ENCODE measurements at places on chromosomes 1 and 21. TPM values are rescaled to one million over a fixed set of nuclear protein-coding genes. Genes with fewer than 3 reads are reported as not detected.
A peak's percentile ranks its signal among the peaks of the same experiment; 100 is the strongest.

- DNase-seq: no peak
Measured at GRCh38 chr1:8427493-8427892, 109.6 kb downstream of the SLC45A1 start.

DNA sequence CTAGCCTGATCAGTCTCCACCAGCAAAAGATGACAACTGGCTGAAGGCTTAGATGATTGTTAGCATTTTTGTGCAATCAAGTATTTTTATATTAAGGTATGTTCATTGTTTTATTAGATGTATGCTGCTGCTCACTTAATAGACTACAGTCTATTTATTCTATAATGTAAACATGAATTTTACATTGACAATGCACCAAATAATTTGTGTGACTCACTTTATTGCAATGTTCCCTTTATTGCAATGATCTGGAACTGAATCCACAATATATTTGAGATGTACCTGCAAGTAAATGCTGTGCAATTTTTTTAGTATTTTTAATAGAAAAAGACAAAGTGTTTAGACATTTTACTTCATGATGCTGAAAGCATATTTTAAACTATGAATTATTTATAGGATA is 896.5 kb downstream of the AMY1C start:
- no peak for DNase-seq

GRCh38 chr1:37620707-37621106 is 14.0 kb downstream of the RSPO1 start:
- DNase-seq: no peak

- no peak for DNase-seq
Measured at GRCh38 chr1:198687429-198687828, 48.6 kb downstream of the PTPRC start.

GRCh38 chr1:82445827-82446226 is 645.1 kb downstream of the ADGRL2 start:
- DNase-seq: no peak

- no peak for DNase-seq
Measured at GRCh38 chr1:217449370-217449769, 181.5 kb downstream of the GPATCH2 start.

The FCRL6 gene
- 298 TPM for total RNA-seq

- no peak for DNase-seq
Measured at GRCh38 chr1:221972276-221973235, 230.7 kb upstream of the DUSP10 start.

The LINGO4 gene
- not detected for total RNA-seq

GRCh38 chr1:228976316-228976715 is 241.0 kb downstream of the RHOU start:
- no peak for DNase-seq

The PLA2G2D gene
- total RNA-seq: not detected

- DNase-seq: no peak
Measured at GRCh38 chr1:64186138-64186897, 17.1 kb upstream of the UBE2U start.

The DDR2 gene
- 1.8 TPM for total RNA-seq

GRCh38 chr1:162997499-162998285 is 71.5 kb upstream of the RGS4 start:
- DNase-seq: no peak

- DNase-seq: peak; percentile 79
Measured at GRCh38 chr1:236868625-236869467, 73.8 kb downstream of the MTR start.

GRCh38 chr1:68162761-68163160 is 69.6 kb downstream of the WLS start:
- DNase-seq: no peak

GRCh38 chr1:54132495-54132894 is 20.3 kb downstream of the CDCP2 start:
- no peak for DNase-seq

DNA sequence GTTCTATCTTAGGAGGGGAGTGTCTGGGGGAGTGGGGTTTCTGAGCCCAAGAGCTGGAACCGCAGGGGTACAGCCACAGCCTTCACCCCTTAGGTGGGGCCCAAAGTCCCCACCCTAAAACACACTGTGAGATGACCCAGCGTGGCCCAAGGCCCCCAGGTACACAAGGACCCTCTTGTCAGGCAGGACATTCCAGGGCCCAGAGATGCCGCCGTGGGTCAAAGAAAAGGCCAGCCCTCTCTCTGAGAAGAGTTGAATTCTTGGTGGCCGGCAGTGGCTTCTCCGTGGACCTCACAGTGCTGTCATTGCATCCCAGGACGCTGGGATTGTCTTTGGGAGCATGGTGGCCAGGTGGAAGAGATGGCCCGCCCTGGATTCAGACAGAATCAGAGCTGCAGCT is 176.3 kb upstream of the C1orf174 start:
- no peak for DNase-seq

- no peak for DNase-seq
Measured at GRCh38 chr1:246772686-246773085, 48.5 kb downstream of the SCCPDH start.

GRCh38 chr1:1756661-1757421 is 21.4 kb downstream of the NADK start:
- DNase-seq: no peak

- DNase-seq: no peak
Measured at GRCh38 chr1:228772516-228773212, 37.4 kb downstream of the RHOU start.

- no peak for DNase-seq
Measured at GRCh38 chr1:27397749-27398148, 5.3 kb downstream of the GPR3 start.

The SPATA46 gene
- not detected for total RNA-seq

The PLA2G2F gene
- total RNA-seq: not detected

DNA sequence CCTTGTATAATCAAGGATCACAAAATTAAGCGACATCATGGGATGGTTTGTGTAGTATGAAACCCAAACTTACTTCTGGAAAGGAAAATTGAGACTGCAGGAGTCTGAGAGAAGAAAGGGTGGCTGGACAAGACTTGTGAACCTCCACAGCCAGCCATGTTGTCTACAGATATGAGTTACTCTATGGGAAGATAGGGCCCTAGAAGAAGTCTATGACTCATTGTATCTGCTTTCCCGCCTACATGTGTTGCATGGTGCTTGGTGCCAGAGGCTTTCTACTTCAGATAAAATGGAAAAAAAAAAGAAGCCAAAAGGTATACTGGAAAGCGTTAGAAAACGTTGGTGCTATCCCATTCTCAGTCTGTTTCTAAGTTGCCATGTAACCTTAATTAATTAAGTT is 18.7 kb upstream of the OR6N2 start:
- no peak for DNase-seq

The CD1C gene
- total RNA-seq: not detected

- DNase-seq: no peak
Measured at GRCh38 chr1:78089010-78089409, 43.2 kb downstream of the GIPC2 start.

GRCh38 chr1:235943581-235944114 is 76.9 kb upstream of the LYST start:
- no peak for DNase-seq

The ALX3 gene
- not detected for total RNA-seq

DNA sequence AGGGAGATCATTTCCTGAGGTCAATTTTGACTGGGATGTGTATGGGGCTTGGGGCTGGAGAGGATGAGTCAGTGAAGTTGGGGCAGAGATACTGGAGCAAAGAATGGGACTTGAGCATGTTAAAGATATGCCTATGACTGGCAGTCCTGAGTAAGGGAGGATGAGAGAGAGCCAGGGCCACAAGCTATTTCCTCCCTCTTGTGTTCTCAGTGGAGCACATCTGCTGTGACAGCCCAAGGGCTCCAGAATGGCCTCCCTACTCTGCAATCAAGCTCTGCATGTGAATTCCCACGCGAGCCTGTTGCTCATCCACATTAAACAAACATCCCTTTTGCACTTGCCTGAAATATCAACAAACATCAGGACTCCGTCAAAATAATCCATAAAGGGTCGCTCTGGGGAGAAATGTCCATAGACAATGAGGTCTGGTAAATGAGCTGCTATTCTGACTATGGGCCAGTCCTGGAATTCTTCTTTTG is 9.2 kb downstream of the ADCY10 start:
- DNase-seq: no peak

The SLC35A3 gene
- total RNA-seq: 43.1 TPM

DNA sequence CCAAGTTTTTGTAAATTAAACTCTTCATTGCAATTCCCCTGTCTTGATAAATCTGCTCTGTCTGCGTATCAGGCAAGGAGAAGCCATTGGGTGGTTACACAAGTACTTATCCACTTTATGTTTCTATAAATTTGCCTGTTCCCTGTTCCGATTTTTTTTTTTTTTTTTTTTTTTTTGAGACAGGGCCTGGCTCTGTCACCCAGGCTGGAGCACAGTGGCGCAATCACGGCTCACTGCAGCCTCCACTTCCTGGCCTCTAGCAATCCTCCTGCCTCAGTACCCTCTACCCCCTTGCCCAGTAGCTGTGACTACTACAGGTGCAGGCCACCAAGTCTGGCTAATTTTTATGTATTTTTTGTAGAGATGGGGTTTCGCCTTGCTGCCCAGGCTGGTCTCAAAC is 11.1 kb upstream of the CSRP1 start:
- no peak for DNase-seq

DNA sequence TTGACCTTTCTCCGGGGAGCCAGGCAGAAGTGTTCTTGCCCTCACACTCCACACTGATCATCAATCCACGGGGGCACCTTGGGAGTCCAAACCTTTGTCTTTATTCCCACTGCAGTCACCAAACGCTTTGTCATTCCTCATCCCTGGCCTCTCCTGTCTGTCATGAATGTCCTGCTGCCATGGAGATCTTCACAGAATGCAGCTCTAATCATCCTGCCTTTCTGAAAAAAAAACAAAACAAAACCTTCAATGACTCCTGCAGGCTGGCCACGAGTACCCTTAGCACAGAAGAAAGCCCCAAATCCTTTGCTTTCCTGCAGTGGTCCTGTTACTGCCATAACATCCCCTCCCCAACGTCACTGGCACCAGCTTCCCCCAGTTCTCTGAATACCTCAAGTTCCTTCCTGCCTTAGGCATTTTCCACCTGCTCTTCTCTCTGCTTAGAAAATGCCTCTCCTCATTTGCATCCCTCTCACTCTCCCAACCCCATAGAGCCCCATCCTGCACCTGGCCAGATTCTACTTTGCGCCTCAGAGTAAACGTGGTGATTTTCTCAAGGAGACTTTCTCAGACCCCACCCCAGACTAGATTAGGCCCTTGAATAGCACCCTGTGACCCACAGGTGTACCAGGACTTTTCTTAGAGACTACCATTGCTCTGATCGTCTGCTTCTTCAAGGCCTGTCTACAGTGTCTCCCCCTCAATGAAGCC is 131.2 kb downstream of the AK5 start:
- no peak for DNase-seq

GRCh38 chr1:114208106-114208505 is 54.4 kb upstream of the SYT6 start:
- DNase-seq: no peak

DNA sequence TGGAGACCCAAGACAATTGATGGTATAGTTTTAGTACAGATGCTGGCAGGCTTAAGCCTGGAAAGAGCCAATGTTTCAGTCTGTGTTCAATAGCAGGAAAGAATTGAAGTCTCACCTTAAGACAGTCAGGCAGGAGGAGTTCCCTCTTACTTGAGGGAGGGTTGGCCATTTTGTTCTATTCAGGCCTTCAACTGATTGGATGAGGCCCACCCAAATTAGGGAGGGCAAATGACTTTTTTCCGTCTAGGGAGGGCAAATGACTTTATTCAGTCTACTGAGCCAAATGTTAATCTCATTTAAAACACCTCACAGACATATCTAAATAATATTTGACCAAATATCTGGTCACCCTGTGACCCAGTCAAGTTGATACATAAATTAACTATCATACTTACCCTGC is 31.4 kb upstream of the ELAVL4 start:
- DNase-seq: no peak

DNA sequence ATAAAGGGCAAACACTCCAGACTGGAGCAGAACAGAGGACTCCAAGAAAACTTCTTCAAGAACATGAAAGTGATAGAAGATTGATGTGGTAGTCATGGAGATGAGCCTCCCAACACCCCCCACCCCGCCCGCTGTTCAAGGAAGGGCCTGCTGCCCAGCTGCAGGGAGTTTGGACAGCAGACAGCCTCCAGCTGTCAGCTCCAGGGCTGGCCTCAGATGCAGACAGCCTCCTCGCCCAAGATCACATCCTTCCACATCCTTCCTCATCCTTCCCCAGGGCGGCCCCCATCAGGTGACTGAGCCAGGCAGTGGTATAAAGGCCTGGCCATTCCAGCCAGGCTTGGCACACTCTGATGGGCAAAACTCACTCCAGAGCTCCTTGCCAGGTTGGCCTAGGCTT is 24.6 kb downstream of the HMGN2 start:
- DNase-seq: no peak

DNA sequence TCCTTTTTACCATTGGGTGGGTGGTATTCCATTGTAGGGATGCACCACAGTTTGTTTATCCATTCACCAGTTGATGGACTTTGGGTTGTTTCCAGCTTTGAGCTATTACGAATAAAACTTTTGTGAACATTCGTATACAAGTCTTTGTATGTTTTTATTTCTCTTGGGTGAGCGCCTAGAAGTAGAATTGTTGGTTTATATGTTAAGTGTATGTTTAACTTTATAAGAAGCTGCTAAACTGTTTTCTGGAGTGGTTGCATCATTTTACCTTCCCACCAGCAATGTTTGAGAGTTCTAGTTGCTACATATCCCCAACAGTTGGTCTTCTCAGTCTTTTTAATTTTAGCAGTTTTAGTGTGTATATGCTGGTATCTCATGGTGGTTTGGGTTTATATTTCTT is 132.5 kb downstream of the PEX14 start:
- no peak for DNase-seq

DNA sequence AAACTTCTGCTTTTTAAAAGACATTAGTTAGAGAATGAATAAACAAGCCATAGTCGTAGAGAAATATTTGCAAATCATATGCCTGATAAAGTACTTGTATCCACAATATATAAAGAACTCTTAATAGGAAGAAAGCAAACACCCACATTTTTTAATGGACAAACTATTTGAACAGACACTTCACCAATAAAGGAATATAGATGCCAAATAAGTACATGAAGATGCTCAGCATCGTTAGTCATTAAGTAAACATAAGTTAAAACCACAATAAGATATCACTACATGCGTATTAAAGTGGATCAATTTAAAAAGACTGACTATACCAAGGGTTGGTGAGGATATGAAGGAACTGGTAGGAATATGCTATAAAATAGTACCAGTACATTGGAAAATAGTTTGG is 142.3 kb upstream of the ZC3H11B start:
- DNase-seq: no peak

The GPR52 gene
- 17.6 TPM for total RNA-seq

GRCh38 chr1:163588796-163589195 is 267.0 kb downstream of the NUF2 start:
- DNase-seq: no peak

- DNase-seq: no peak
Measured at GRCh38 chr1:240820816-240821215, 208.9 kb upstream of the GREM2 start.

DNA sequence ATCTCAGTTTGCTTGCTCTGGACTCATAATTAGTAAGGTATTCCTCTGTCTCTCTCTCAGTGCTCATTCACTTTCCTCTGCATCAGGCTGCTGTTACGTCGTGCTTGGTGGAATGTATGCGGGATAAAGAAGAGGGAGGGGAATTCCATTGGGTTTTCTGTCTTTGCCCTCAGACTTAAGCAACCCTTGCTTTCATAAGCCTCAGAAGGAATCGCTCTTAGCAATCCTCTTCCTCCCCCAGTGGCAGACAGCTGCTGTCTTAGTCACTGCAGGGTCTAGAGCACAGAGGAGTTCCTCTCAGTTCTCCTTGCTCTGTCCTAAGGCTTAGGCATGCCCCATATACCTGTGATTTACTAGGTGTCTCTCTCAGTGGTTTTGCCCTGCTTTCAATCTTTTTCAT is 19.1 kb upstream of the NTMT2 start:
- DNase-seq: no peak

Data from natural killer cell (primary cell).